Bronchial smooth muscle cell (primary cell): ENCODE measurements at places on chromosomes 7 and 10. TPM values are rescaled to one million over a fixed set of nuclear protein-coding genes. Genes with fewer than 3 reads are reported as not detected.

The TMEM225B gene
- total RNA-seq: 1.3 and 1.5 TPM in 2 replicates

The LIPM gene
- not detected in 2 replicates for total RNA-seq

The VGF gene
- 0.32 TPM in 1 of 2 replicates, not detected in the other for total RNA-seq

The CELF2 gene
- 3.8 and 4.4 TPM in 2 replicates for total RNA-seq

The LRRN3 gene
- total RNA-seq: 1.4 and 2.1 TPM in 2 replicates

The USP6NL gene
- 3.6 and 4.1 TPM in 2 replicates for total RNA-seq

The SLC39A12 gene
- total RNA-seq: 0.09 TPM in 1 of 2 replicates, not detected in the other

The CAMK2B gene
- total RNA-seq: 0.17 TPM in 1 of 2 replicates, not detected in the other

The FKBP6 gene
- total RNA-seq: not detected in 2 replicates

The SEMA3A gene
- total RNA-seq: 61.0 and 65.8 TPM in 2 replicates

The SYPL1 gene
- total RNA-seq: 24.6 and 35.8 TPM in 2 replicates

The MYH16 gene
- not detected in 2 replicates for total RNA-seq

The TUBB8 gene
- total RNA-seq: not detected in 2 replicates

The PCLO gene
- under 0.01 TPM in 2 replicates for total RNA-seq

The CFAP43 gene
- 0.16 and 0.52 TPM in 2 replicates for total RNA-seq

The ARHGEF35 gene
- 2.5 and 2.7 TPM in 2 replicates for total RNA-seq

The COL13A1 gene
- total RNA-seq: 9.3 and 16.9 TPM in 2 replicates

The RTKN2 gene
- total RNA-seq: 0.17 and 0.47 TPM in 2 replicates

The DGKB gene
- under 0.01 TPM in 1 of 2 replicates, not detected in the other for total RNA-seq

The ABLIM1 gene
- total RNA-seq: 0.94 and 2.2 TPM in 2 replicates

The ANLN gene
- 2.1 and 10.9 TPM in 2 replicates for total RNA-seq

The ADRB1 gene
- not detected in 2 replicates for total RNA-seq

The PNLIPRP3 gene
- under 0.01 TPM in 1 of 2 replicates, not detected in the other for total RNA-seq

The GBX1 gene
- not detected in 2 replicates for total RNA-seq

The SORBS1 gene
- 0.09 and 0.16 TPM in 2 replicates for total RNA-seq

The TMEM139 gene
- 0.09 TPM in 1 of 2 replicates, not detected in the other for total RNA-seq

The LANCL2 gene
- 13.7 and 19.1 TPM in 2 replicates for total RNA-seq

The CCL26 gene
- 1.4 TPM in 1 of 2 replicates, not detected in the other for total RNA-seq

The OPN4 gene
- total RNA-seq: not detected in 2 replicates

The MRLN gene
- not detected in 2 replicates for total RNA-seq

The STEAP1B gene
- 13.8 and 21.0 TPM in 2 replicates for total RNA-seq

The SORCS1 gene
- total RNA-seq: not detected in 2 replicates

The ZNF425 gene
- 6.3 and 6.5 TPM in 2 replicates for total RNA-seq

The CYP3A5 gene
- 3.1 and 3.9 TPM in 2 replicates for total RNA-seq

The GPR22 gene
- not detected in 2 replicates for total RNA-seq

The CCT6A gene
- total RNA-seq: 178 and 183 TPM in 2 replicates

The PKD2L1 gene
- not detected in 2 replicates for total RNA-seq

The CTAGE6 gene
- total RNA-seq: under 0.01 and 0.17 TPM in 2 replicates

The ODAD2 gene
- total RNA-seq: under 0.01 and 0.32 TPM in 2 replicates
